Stimulated activated CD4-positive, alpha-beta T cell treated with anti-CD3 and anti-CD28 coated beads, Interleukin-4, amount 100 ng/mL, for 4 hours (primary cell): ENCODE measurements at places on chromosomes 7 and 10.

DNA sequence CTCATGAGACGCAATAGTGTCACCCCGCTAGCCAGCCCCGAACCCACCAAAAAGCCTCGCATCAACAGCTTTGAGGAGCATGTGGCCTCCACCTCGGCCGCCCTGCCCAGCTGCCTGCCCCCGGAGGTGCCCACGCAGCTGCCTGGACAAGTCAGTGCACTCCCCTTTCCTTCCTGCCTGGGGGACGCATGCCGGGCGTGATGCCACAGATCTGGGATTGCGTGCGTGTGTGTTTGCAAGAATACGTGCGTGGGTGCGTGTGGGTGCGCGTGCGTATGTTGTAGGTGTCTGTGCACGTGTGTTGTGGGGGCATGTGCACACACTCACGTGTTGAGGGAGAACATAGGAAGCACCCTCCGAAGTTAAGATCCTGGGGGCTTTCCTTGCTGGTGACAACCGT lies 23.5 kb downstream of the PFKFB3 start:
- no peak for DNase-seq

DNA sequence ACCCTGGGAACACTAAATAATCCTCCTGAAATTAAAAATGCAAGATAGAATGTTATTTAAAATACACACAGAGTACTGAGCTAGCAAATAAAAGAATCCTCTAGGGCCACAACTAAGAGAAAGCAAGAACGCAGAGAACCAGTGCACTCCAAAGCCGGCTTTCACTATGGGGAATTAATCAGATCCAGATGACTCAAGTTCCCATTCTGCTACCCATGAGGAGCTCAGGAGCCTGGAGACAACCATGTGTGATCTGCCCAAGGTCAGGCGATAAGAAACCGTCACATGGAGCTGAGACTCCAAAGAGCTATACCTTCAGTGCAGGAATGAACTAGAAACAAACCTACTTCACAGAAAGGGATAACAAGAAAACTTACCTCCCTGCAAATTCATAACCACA lies 19.5 kb upstream of the CYREN start:
- DNase-seq = no peak

DNA sequence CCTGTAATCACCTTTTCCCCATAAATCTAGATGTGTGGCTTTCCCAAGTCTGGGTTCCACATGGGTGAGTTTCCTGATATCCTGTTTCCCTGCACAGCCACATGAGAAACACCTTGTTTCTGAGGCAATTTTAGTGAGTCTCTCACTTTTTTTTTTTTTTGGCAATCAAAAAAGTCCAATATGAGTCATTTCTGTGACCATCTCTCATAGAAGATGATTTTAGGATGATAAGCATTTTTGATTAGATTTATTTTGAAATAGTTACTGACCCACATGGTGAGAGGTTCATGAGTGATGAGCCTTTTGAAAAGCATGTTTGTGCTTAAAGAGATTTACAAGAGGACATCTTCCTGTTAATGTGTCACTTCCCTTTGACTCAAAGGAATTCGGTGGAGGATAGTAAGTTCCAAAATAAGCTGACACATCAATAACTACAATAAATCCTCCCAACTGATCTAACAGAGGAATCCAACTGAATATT lies 464.0 kb downstream of the INHBA start:
- no peak for DNase-seq

DNA sequence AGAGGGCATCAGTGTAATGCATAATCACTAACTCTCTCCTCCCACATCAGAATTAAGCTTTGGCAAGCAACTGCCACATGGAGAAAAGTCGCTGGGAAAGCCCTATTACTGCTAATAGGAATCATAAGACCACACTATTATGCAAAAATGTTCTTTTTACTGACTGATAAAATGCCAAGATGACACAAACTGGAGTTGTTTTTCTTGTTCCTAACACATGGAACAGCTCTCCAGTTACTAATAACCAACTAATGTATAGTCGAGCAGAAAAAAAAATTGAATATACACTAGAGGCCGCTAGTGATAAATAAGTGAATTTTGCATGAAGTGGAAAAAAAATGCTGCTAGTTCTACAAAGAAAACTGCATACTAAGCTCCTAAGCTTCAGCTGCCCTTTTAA lies 165.6 kb downstream of the TPK1 start:
- DNase-seq = no peak

GRCh38 chr7:119959811-119960210 lies 313.2 kb upstream of the KCND2 start:
- no peak for DNase-seq

DNA sequence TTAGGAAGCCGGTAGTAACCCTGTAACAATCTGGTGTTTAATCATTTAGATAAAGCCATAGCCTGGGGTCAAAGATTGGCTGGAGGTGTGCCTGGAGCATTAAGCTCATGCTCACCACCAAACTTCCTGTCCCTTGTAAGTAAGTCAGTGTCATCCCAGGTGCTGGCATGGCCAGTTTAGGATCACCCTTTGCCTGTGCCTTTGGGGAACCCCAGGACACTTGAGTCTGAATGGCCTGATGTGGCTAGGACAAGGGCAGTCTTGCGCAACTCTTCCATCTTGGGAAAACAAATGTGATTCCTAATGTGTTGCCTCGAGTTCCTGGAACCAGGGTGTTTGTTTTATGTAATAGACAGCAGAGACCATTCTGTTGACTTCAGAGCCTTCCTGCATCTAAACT lies 154.8 kb downstream of the GRK5 start:
- DNase-seq = no peak

- DNase-seq = no peak
These were observed 53.3 kb downstream of the DNAJB6 start for GRCh38 chr7:157389951-157390730.
